ENCODE measurements at places on chromosomes 2 and 18.

GRCh38 chr2:225017713-225018112 is 24.6 kb downstream of the DOCK10 start:
- no peak for DNase-seq

DNA sequence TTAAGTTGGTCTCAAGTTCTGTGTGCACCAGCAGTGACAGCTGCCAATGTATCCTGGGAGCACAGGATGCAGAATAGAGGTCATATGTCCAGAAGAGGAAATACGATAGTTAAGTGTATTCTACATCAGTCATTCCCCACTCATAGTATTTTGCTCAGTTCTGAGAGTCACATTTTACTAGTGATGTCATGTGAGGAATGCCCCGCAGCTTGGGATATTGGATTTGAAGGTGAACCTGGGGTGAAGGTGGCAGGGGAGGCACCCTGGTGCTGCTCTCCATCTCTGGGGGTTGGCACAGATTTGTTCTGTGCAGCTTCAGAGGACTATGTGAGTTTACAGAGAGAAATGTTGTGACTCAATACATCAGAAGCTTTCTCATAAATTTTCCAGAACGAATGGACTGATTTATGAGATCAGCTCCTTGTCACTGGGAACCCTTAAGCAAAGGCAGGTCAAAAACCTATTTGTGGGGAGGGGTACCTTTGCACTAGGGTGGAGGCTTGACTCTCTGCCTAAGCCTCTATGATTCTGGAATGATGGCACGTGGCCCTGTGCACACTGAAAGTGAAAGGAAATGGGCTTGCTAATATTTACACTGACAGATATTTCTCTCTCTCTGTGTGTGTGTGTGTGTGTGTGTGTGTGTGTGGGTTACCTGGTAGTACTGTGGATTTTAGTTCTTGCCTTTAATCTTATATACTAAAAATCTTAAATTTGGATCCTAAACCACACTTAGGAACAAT is 95.9 kb downstream of the NEB start:
- no peak for DNase-seq

DNA sequence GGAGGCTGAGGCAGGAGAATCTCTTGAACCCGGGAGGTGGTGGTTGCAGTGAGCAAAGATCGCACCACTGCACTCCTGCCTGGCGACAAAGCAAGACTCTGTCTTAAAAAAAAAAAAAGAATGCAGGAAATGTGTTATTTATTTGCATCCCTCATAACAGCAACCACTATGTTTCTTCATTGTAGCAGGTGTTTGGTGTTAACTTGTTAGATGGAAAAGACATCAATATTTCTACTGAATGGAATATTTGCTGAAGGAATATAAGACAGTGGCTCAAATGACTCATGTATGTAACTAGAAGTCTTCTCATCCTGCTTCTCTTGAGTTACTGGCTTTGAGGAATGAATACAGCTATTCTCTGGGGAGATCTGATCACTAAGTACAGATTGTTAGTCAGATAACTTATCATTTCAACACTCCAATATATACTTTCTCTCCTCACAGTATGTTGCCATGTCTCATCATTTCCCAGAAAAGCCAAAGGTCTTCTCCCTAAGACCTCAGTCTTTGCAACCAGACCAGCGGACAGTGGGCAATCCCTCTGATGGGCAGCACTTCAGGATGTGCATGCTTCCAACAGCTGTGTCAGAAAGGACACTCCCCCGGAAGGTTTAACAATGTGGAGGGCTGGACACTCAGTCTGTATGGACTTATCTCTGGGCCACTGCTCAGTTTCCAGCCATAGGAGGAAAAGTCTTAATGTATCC is 104.4 kb upstream of the STK17B start:
- peak; percentile 65 for DNase-seq

GRCh38 chr2:213166109-213166508 is 14.7 kb upstream of the IKZF2 start:
- DNase-seq: no peak

DNA sequence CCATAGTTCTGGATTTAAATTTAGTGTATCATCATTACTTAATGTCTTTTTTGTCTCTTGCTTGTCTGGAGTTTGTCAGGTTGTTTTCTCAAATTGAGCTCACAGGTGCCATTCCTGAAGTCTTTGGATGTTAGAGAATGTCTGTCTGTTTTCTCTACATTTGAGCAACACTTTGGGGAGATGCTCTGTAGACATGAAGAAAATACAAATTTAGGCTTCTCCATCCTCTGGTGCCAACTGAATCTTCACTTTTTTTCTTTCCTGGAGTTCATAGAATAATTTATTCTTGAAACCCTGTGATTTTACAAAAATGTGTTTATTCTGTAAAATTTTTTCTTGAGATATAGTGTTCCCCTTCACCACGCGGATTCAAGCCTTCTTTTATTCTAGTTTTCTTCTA is 256.4 kb upstream of the HDAC4 start:
- no peak for DNase-seq

- no peak for DNase-seq
Observed at GRCh38 chr2:195601361-195601760, 55.7 kb upstream of the SLC39A10 start.

- no peak for DNase-seq
Observed at GRCh38 chr2:224312741-224313140, 89.2 kb downstream of the FAM124B start.

- no peak for DNase-seq
Observed at GRCh38 chr18:27863780-27864430, 313.0 kb downstream of the CDH2 start.

Data from astrocyte of the spinal cord (primary cell).